NCI-H2081 treated with DMSO at 0.1 percent for 48 hours (cell line): ENCODE measurements at places on chromosomes 1 and 21.

- DNase-seq, result peak; percentile 23
These were observed 380.5 kb upstream of the CAMK1G start for GRCh38 chr1:209202830-209203532.

DNA sequence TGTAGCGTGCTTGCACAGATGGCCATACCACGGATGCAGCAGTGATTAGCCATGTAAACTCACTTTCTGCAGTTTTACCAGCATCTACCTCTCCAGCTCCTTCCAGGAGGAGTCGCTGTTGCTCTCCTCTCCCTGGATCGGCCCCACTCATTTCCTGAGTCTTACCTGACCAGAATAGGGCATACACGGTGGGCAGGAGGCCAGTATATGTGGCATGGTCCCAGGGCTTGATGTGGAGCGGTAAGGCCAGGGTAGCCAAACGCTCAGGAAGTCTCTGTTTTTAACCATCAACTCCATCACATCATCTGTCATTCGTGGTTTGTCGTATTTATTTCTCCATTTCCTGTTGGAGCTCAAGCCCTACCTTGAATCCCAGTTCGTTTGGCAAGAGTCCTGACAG, 163.4 kb upstream of the USP24 start:
- no peak for DNase-seq

DNA sequence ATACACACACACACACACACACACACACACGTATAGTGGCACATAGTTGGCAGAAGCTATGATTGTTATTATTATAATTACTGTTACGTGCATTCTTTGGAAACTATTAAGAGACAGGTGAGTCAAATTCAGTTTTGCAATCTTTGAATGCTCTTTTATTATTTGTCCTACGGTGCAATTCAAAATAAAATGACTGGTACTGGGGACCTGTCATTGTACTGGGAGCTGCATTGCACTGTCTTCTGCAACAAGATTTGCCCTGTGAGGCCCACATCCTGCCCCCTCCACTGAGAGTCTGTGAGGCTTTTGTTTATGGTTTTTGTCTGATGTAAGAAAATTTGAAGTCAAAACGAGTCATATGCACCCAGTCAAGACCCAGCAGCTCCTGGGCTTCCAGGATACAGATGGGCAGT, 1.9 kb downstream of the LY9 start:
- no peak for DNase-seq

- DNase-seq, result no peak
These were observed 66.6 kb downstream of the IFI44 start for GRCh38 chr1:78716186-78716585.

DNA sequence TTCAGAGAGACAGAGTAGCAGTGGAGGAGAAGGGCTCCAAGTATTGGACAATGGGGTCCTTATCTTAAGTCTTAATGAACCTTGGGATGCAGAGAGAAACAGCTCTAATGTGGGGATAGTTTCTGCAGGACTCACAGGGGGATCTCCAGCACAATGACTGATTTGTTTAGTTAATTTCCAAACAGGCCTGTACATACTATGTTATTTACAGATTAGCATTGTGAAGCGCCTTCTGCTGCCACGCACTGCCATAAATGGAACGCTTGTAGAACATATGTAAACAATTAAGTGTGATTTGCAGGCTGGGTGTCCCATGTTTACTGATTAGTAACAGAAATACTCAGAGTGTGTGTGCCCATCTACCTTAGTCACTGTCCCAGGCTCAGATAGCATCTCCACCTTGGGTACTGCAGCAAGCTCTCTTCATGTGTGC, 56.1 kb downstream of the NTPCR start:
- DNase-seq, result no peak

GRCh38 chr1:226443439-226443838, 35.5 kb upstream of the PARP1 start:
- DNase-seq, result no peak

DNA sequence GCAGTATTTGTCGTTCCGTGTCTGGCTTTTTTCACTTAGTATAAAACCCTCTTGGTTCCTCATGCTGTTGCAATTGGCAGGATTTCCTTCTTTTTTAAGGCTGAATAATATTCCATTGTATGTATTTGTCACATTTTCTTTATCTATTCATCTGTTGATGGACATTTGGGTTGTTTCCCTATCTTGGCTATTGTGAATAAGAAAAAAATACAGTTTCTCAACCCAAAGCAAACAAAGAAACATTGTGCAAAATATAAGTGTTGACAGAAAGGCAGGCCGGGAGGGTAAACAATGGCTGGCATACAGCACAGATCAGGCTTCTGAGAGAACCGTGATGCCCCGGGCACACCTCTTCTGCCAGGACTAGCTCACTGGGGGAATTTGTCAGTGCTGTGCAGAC, 26.9 kb downstream of the NENF start:
- DNase-seq, result no peak

- DNase-seq, result no peak
These were observed 35.9 kb downstream of the URB2 start for GRCh38 chr1:229661897-229662296.

GRCh38 chr1:74549932-74550331, 37.5 kb upstream of the LRRC53 start:
- no peak for DNase-seq

DNA sequence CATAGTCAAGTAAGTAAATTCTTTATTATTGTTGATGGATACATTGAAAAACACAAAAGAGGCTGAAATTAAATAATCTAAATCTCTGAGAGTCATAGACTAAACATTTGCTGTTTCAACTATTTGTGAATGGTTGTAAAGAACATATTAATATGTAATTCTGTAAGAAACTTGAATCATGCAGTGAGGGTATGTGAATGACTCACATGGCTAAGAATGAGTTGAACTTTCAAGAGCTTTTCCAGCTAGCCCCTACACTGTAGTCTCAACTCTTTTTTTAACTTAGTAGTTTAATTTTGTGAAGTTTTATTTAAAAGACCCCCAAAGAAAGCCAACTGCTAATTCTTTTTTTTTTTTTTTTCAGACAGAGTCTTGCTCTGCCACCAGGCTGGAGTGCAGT, 588.1 kb downstream of the DPYD start:
- no peak for DNase-seq

- DNase-seq, result no peak
These were observed 140.1 kb upstream of the NFIA start for GRCh38 chr1:60942291-60942690.

DNA sequence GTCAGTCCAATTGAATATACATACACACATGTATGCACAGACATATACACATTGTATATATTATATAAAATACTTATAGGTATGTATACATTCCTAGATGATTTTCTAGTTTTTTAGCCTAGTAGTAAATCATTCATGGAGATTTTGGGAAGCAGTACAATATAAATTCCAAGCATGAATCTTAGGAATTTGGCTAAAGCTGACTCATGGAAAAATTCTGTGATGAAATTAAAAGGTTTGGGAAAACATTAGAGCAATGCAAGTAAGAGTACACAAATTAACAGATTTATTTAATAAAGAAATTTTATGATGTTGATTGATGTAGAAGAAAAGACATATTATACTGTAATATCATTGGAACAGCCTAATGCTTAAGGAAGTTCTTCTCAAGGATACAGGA, 43.7 kb upstream of the PTGFR start:
- DNase-seq, result no peak

DNA sequence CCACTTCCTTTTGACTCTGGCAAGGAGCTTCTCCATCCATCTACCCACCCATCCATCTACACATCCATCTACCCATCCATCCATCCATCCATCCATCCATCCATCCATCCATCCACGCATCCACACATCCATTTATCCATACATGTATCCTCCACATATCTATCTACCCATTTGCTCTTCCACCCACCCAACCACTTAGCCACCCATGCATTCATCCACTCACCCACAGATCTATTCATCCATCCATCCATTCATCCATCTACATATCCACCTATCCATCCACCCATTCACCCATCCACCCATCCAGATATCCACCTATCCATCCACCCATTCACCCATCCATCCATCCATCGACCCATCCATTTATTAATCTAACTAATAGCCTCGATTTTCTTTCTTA, 23.0 kb upstream of the KANK4 start:
- DNase-seq, result no peak
